ENCODE measurements at places on chromosomes 7 and 10.
A peak's percentile ranks its signal among the peaks of the same experiment; 100 is the strongest.

DNA sequence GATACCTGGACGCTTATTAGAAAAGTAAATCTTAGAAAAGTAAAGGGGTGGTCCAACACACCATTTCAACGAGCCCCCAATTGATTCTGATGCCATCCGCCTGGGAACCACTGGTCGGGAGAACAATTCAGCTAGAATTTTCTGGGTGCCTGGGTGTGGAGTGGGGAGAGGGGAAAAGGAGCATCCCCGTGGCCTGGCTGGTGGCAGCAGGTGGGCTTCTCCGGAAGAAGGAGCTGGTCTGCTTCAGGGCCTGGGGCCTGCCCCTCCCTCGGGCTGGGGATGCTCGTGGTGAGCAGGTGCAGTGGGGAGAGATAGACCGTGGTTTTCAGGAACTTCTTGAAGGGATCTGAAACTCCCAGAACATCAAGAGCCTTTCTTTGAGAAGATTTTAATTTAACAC lies 39.9 kb upstream of the DUSP5 start:
- no peak for DNase-seq

- DNase-seq: no peak
Observed at GRCh38 chr7:30524545-30524944, 19.9 kb upstream of the GGCT start.

- peak; percentile 35 for DNase-seq
Observed at GRCh38 chr10:49164559-49165188, 23.5 kb downstream of the TMEM273 start.

GRCh38 chr10:133276435-133277201 lies at the start of gene ADAM8:
TSS of gene ADAM8 (minus strand) at chr10:133276868. CDS start at chr10:133276817, 51 bp downstream.
- no peak for DNase-seq

- DNase-seq: no peak
Observed at GRCh38 chr10:103836861-103837260, 18.5 kb downstream of the SH3PXD2A start.

- peak; percentile 75 for DNase-seq
Observed at GRCh38 chr7:29105752-29106668, 40.3 kb downstream of the CPVL start.

- no peak for DNase-seq
Observed at GRCh38 chr10:133182791-133183645, 23.0 kb downstream of the KNDC1 start.

DNA sequence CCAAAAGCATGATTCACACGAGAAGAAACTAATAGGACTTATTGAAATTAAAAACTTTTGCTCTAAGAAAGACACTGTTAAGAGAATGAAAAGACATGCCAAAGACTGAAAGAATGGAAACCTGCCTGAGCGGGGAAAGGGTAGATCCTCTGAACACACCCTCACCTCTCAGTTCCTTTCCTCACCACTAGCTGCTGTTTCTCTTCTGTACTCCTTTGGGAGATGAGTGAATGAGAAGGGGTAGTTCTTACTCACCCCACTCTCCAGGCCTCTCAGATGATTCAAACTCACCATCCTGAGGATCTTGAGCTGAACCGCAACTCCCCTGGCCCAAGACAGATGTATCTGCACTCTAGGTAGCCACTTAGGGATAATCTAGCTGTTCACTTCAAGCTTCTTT lies 41.9 kb downstream of the IQUB start:
- no peak for DNase-seq

- DNase-seq: peak; percentile 48
Observed at GRCh38 chr7:42739638-42740037, 172.2 kb downstream of the C7orf25 start.

DNA sequence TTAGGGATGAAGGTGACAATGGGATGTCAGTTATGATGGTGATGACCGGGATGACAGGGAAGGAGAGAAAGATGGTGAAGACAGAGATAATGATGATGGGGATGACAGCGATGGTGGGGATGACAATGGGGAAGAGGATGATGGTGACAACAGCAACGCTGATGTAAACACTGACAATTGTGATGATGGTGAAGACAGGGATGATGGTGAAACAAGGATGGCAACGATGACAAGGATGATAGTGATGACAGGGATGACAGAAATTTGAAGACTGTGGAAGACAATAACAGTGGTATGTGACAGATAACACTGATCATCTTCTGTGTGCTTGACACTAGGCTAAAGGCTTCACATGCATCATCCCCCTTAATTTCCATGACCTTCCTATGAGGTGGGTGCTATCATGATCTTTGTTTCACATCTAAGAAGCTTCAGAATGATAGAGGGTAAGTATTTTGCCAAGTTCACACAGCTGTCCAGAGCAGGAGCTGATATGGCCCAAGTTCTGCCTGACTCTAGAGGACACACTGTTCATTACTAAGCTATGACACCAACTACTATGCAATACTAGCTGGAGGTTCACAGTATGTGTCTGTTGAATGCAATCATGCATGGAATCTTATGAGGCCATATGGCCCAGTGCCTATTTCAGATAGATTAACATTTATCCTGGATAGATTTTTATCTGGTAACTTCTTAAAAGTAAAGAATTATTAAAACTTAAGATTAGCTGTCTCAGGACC lies 105.6 kb downstream of the RNLS start:
- peak; percentile 22 for DNase-seq

- DNase-seq: peak; percentile 12
Observed at GRCh38 chr7:42017349-42017986, 219.5 kb downstream of the GLI3 start.

DNA sequence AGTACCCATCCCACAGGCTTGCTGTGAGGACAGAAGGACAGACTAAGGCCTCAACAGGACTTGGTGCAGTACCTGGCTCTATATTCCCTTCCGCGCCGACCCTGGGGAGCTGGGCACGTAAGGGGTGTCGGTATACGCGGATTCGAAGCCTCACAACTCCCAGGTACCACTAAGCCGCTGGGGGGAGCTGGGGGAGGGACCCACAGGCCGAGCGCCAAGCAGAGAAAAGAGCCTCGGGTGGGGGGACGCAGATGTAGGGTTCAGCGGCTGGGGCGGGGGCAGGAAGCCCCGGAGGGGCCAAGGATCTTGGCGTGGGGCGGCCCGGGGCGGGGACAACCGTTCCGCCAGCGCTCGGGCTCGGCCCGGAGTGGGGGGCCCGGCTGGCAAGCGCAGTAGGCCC lies 126.4 kb upstream of the ZNF746 start:
- DNase-seq: peak; percentile 2

DNA sequence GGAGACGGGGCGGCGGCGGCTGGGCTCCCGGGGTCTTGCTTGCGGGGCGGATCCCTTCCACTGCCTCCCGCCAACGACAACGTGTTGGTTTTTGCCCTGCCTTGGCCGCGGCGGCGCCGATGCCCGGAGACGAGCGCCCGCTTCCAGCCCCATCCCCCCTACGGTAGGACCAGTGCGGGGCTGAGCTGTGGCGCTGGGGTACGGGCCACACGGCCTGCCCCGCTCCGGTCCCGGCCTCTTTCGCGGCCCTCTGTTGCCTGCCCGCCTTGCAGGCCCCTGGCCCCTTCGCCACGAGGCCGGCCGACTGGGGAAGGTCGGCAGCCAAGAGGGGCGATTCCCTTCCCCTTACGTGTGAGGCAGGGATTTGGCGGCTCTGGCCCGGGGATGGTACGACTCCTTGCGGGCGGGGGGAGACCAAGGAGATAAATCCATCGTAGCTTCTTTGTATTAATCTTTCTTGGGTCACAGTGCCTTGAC lies 488 bp downstream of the EIF4H start:
- DNase-seq: peak; percentile 60

GRCh38 chr10:126199221-126199998 lies 188.9 kb downstream of the ADAM12 start:
- DNase-seq: peak; percentile 94

DNA sequence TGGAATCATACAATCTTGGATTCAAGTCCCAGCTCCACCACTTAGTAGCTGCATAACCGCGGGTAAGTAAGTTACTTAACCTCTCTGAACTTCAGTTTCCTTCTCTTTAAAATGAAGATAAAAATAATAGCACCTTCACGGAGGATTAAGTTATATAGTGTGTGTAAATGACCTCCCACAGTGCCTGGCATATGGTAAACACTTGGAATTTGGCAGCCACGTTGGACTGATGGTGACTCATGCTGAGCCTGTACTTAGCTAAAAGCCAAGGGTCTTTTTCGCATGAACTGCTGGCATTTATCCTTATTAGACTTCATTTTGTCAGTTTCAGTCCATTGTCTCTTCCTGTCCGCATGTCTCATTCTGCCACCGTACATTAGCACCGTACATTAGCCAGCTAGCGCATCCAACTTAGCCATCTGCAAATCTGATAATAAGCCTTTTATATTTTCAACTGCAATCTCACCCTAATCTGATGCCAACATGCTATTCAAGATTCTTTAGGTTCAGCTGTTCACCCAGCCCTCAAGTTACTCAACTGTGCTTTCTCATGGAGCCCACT lies 11.2 kb downstream of the SLC13A4 start:
- peak; percentile 88 for DNase-seq

GRCh38 chr7:87837597-87837996 lies 38.6 kb downstream of the SLC25A40 start:
- DNase-seq: no peak

GRCh38 chr10:371515-371914 lies 236.3 kb downstream of the ZMYND11 start:
- no peak for DNase-seq

GRCh38 chr10:11525503-11525902 lies 85.9 kb downstream of the USP6NL start:
- no peak for DNase-seq

DNA sequence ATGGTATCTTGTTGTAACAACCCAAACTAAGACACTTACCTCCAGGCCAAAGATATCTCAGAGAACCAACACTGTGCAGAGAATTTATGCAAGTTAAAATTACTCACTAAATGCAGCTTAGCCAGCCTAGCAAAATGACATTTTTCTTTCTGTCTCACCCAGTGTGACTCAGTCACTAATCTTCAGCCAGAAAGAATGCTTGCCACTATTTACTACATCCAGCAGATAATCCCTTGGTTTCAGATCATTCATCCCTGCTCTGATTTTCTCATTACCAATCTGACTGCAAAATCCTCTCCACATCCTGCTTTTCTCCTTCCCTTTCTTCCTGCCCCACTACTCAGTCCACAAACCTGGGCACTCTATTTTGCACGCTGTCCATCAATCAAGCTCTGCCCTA lies 93.5 kb upstream of the NEBL start:
- peak; percentile 61 for DNase-seq

DNA sequence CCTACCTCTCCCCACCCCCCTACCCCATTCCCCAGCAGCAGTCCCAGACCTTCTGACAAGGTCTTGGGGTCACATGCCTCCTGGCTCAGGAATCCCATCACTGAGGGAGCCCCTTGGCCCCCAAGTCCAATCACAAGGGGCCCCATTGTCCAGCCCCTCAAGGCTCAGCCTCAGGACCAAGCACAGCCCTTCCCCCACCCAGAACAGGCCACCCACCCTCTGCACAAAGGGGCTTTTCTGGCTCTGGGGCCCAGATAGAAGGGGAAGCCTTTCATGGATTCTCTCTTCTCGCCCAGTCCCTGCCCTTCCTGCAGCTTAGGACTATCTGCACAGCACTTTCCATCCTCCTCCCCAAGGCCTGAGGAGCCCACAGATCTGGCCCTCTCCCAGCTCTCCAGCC lies 4.8 kb downstream of the FBXL15 start:
- DNase-seq: no peak

GRCh38 chr7:137073571-137074325 lies 205.3 kb downstream of the CHRM2 start:
- peak; percentile 20 for DNase-seq

DNA sequence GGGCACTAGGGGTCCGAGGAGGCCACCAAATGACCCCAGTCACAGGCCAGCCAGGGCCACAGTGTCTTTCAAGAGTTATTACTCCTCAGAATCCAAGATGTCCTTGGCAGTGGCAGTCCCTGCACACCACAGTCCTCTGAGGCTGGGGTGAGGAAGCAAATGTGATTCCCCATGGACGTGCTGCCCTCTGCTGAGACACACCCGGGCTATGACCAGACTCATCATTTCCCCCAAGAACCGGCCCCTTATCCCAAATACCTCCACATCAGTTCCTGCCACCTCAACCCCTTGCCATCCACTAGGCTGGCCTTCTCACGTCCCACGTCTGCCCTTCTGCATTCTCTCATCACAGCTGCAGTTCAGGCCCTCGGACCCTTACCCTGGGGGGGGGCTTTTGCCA lies 5.0 kb downstream of the PRKAG2 start:
- DNase-seq: no peak

DNA sequence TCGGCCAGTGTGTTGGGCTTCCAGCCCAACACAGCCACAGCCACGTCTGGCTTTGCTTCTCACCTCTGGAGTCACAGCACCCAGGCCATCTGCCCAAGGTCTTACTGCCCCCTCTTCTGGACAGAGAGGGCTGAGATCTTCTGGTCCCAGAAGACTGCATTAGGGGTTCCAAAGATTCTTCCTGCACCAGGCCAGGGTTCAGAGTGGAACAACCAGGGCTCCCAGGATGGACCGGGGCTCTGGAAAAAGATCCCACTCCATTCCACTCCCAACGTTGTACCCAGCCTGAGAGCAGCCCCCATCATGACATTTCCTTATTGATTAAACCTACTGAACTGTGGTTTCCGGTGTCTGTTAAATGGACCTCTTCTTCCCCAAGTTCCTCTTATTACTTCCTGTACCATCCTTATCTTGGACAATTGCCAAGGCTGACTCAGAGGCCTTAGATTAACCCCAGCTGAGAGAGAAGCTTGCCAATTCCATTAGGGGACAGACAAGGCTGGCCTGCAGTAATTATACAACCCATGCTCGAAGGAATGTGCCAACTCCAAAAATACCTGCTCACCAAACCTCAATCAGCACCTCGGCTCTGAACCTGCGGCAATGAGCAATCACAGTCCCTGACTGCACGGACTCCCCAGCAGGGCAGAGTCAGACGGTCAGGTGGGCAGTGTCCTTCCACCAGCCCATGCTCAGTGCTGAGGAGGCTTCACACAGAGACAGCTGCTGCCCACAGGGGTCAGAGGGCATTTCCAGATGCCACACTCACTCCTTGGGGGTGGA lies 47.9 kb upstream of the NPFFR1 start:
- peak; percentile 94 for DNase-seq

GRCh38 chr10:11379771-11380170 lies 231.7 kb downstream of the USP6NL start:
- no peak for DNase-seq

- no peak for DNase-seq
Observed at GRCh38 chr10:100072514-100072913, 9.2 kb downstream of the CPN1 start.

- DNase-seq: no peak
Observed at GRCh38 chr10:43255634-43256431, 11.0 kb downstream of the RASGEF1A start.

GRCh38 chr10:60883187-60883586 lies 60.8 kb downstream of the RHOBTB1 start:
- DNase-seq: no peak

DNA sequence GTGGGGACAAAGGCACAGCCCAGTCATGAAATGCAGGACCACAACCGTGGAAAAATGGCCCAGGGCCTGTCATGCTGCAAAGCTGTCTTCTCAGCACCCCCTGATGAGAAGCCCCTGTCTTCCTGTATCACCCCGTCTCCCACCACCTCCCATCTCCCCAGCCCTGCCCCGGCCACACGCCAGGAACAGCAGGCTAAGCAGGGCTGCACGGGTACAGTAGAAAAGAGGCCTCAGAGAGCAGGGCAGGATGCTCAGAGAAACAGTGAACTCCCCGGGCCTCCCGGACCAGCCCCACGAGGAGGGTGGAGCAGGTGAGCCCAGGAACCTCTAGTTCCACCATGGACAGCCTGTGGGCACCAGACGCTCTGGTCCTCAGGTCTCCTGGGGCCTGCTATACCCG lies 77.7 kb downstream of the FAM53B start:
- no peak for DNase-seq

GRCh38 chr10:103333934-103334520 lies 16.9 kb downstream of the PCGF6 start:
- peak; percentile 4 for DNase-seq

- DNase-seq: no peak
Observed at GRCh38 chr7:20116869-20117268, 100.3 kb downstream of the MACC1 start.
